SK-N-SH (cell line): ENCODE measurements at places on chromosomes 1 and 21. TPM values are rescaled to one million over a fixed set of nuclear protein-coding genes. Genes with fewer than 3 reads are reported as not detected.

- peak; percentile 23 for DNase-seq
These were observed 27.6 kb downstream of the CD244 start for GRCh38 chr1:160834945-160835565.

GRCh38 chr1:226054519-226055327, 7.8 kb upstream of the H3-3A start:
- no peak for DNase-seq

DNA sequence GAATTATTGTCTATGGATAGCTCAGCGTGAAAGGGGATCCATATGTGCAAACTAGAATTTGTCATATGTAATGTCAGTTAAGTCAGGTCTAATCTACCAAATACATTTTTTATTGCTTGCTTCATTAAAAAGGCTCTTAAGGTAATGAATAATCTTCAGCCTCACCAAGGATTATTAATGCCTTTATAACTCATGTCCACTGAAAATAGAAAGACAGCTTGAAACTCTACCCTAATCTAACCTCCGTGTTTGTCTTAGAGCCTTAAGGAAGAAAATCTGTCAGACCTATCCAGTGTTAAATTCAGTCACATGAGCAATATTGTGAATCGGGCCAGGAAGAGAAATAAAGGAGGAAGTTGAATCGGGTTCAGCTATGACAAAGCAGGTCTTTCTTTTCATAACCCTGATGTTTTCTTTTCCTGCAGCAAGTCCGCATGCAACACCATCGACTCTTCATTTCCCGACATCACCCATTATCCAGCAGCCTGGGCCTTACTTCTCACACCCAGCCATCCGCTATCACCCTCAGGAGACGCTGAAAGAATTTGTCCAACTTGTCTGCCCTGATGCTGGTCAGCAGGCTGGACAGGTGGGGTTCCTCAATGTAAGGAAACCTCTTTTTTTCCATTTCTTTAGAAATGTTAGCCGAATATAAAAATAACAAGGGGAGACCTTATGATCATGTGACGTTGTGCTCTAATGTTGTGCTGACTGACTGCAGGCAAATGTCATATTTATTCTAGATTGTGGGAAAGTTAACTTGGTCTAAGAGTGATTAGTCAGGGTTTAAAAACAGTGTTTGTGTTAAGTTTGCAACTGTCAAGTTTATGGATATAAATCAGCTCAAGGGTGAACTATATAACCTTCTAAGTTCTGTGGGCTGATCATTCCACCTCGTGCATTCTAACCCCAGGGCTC, 321.0 kb downstream of the TM2D1 start:
- DNase-seq, result no peak

GRCh38 chr21:43734131-43734927, 15.4 kb downstream of the PDXK start:
- DNase-seq, result no peak

DNA sequence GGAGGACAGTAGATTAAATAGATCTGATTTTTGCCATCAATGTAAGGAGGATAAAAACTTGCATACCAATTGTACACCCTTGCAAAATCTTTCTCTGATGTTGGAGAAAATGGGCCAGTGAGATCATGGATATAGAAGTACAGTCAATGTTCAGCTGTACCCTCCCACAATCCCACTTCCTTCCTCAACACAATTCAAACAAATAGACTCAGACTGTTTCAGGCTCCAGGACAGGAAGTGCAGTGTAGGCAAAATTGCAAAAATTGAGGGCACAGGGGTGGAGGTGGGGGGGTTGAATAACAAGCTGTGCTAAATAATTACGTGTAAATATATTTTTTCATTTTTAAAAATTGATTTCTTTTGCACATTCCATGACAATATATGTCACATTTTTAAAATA, 3.9 kb upstream of the IFI44 start:
- DNase-seq, result no peak

DNA sequence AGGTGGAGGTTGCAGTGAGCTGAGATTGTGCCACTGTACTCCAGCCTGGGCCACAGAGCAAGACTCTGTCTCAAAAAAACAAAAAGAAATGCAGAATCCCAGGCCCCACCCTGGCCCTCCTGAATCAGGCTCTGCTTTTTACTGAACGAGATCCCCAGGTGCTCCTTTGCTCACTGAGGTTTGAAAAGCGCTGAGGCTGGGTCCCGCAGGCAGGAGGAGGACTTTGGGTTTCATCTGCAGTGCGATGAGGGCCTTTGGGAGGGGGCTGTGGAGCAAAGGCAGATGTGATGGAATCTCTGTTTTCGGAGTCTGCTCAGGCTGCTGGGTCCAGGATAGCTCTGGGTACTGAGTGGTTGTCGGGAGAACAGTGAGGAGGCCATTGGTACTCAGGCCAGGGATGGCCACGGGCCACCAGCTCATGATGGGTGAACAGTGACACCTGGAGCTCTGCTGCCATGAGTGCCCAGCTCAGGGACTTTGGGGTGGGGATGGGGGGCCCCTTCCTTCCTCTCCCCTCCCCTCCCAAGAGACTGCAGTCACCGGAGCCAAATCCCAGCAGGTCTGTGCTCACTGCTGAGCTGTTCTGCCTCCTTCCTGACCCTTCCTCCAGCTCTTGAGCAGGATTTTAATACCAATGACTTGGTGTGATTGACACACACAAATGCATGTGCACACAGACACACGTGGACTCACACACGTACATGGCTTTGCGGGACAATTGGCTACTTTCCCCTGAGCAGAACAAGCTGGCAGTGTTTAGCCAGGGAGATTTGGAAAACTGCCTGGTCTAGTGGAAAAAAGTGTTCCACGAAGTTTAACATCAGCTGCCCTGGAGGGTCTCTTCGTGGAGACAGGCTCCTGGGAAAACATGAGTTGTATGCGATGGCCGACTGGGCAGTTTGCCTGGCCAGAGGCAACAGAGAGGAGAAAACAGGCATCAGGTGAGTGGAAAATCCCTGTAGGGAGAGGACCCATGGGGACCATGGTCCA, 3.6 kb upstream of the DHRS3 start:
- no peak for DNase-seq

DNA sequence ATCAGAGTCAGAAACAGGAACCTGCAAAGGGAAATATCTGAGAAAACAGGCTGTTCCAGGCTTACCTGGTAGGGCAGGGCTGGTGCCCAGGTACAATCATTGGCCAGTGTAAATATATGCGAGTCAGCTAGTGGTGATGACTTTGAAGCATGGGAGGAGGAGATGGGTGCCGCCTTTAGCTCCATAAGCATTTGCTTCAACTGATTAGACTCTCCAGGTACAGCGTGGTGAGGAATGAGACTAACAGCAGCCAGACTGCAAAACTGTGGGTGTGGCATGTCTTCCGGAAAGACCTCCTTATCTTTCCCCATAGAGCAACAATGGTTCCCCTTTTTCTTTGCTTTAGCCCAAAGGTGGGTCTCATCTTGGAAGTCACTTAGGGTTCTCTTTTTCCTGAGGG, 137.2 kb downstream of the LRIG2 start:
- no peak for DNase-seq

- DNase-seq, result no peak
These were observed 5.7 kb downstream of the HLCS start for GRCh38 chr21:36960676-36961284.

- DNase-seq, result no peak
These were observed 72.5 kb downstream of the FOXD2 start for GRCh38 chr1:47510282-47510811.

- no peak for DNase-seq
These were observed 20.6 kb downstream of the XKR8 start for GRCh38 chr1:27980216-27980845.

DNA sequence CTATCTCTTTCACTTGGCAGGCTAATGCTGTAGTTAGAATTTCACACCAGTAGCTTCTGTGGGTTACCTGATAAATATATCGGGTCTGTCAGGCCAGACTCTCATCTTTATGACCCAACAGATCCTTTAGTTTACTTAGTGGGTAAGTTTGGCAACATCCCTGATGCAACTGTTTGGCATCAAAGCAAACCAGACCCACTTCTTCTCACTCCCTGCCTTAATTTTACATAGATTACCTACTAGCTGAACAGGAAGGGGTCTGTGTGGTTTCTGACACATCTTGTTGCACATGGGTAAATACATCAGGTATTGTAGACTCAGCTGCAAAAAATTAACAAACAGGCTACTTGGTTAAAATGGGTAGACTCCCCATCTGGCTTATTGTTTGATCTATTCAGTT, 3.2 kb upstream of the GUK1 start:
- no peak for DNase-seq

- no peak for DNase-seq
These were observed 4.4 kb upstream of the PRRX1 start for GRCh38 chr1:170659399-170660035.

- DNase-seq, result no peak
These were observed 383.4 kb downstream of the SEC16B start for GRCh38 chr1:177586429-177586828.

GRCh38 chr1:83959824-83960498, 39.0 kb downstream of the TTLL7 start:
- no peak for DNase-seq

DNA sequence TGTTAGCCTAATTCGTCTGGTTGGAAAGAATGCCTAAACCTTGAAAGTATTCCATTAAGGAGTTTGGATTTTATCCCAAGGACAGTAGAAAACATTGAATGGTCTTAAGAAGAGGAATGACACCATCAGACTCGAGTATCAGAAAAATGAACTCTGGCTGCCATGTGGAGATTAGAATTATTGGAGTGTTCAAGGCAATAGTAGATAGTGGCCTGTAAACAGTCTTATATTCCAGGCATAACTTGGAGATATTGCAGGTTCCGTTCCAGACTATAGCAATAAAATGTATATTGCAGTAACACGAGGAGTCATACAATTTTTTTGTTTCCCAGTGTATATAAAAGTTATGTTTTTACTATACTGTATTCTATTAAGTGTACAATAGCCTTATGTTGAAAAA, 130.9 kb downstream of the GDAP2 start:
- no peak for DNase-seq

GRCh38 chr1:26126321-26127084, 14.9 kb downstream of the PDIK1L start:
- no peak for DNase-seq

GRCh38 chr1:27596261-27596660, 7.7 kb downstream of the AHDC1 start:
- DNase-seq, result no peak

GRCh38 chr1:15957221-15958095, 18.4 kb downstream of the ZBTB17 start:
- DNase-seq, result peak; percentile 26

- no peak for DNase-seq
These were observed 62.2 kb downstream of the PSMG1 start for GRCh38 chr21:39120876-39121599.

DNA sequence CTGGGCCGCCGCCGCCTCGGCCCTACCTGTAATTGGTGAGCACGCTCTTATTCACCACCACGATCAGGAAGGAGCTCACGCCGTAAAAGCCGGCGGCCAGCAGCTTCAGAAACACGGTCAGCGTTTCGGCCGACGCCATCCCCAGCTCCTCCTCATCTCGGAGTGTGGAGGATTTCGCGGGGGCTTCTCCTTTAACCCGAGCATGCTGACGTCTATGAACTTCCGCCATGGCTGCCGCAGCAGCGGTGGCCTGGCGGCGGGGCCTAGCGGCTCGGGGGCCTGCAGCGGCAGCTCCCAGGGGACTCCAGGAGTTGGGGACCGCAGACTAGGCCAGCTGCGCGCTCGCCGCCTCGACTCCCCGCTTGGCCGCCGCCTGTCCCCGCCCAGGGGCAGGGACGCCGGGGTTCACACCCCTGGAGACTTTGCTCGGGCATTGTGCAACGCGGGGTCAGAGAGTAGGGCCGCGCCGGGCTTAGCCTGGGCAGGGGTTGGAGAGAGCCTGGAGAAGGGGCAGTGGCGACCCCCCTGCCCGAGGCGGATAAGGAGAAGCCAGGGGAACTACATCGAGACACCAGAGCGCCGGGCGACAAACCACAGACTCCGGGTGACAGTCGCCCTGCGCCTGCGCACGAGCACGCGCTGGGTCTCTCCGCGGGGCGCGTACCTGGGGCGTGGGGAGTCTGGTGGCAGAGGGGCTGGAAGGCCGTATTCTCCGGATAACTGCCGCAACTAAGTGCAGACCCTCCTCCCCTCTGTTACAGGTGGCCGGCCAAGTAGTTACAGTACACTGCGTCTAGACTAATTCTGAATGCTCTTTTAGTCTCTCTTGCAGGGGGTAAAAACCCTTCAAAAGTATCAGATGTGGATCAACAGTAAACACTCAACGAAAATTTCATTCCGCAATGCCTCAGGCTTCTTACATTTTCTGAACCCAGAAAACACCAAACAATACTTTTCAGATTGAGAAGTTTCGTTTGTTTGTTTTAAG, at the start of gene SLC35D1:
SLC35D1 (minus strand) TSS at position 364 of the 988 bp plus-strand sequence; CDS start at position 229, 135 bp downstream.
- DNase-seq, result peak; percentile 95

DNA sequence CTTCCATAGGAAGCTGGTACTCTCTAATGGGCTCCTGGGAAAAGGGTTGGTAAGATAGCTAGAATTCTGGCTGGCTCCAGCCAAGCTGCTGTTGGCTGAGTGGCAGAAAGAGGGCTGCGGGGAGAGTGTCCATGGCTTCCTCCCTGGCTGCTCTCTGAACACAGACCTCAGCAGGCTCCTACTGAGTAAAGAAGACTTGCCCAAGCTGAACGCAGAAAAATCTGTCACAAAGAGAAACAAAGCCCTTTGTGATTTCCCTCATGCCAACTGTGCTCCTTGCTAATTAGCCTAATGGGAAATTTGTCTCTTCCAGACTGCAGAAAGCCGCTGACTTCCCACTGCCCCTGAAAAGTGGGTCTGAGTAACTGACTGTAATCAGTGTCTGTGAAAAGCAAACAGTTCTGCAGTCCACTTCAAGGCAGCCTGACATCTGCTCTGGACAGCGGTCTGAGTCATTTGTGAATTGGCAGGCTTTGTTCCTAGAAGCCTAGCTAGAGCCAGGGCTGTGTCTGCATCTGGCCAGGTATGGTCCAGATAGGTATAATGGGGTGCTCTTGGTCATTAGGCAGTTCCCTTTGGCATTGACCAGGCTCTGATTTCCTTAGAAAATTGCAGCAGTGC, 282.8 kb downstream of the ZNF648 start:
- DNase-seq, result no peak

GRCh38 chr1:206703661-206704060, 19.0 kb downstream of the MAPKAPK2 start:
- no peak for DNase-seq

- DNase-seq, result no peak
These were observed 9.9 kb upstream of the NCF2 start for GRCh38 chr1:183600136-183600535.

GRCh38 chr1:229769006-229769405, 143.0 kb downstream of the URB2 start:
- no peak for DNase-seq

DNA sequence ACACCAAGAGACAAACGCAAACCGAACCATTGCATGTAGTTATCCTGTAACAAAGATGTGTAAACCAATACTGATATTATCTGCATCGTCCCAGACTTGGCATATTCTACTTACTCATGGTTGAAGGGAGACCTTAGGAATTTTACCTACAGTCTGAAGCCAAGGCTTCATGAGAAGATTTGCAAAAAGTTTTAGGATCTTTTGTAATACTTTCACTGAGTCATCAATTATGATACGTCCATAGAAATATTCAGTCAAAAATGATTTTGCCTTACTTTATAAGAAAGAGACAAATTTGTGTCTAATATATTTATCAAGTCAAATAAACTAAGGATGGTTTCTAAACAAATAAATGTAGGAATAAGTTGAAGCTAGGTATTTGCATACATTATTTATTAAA, 1176.1 kb upstream of the ADGRL2 start:
- no peak for DNase-seq

GRCh38 chr1:186214791-186215190, 160.3 kb downstream of the TPR start:
- DNase-seq, result no peak

UTS2 gene
- polyA plus RNA-seq, result 0.13 TPM in 1 of 2 replicates, not detected in the other

HHIPL2 gene
- 0.21 and 0.29 TPM in 2 replicates for polyA plus RNA-seq

SYT14 gene
- polyA plus RNA-seq, result 1.2 and 1.8 TPM in 2 replicates

ADGRB2 gene
- polyA plus RNA-seq, result 10.6 and 13.0 TPM in 2 replicates

SCYL3 gene
- 5.9 and 7.7 TPM in 2 replicates for polyA plus RNA-seq

HPCA gene
- polyA plus RNA-seq, result not detected in 2 replicates

HRNR gene
- not detected in 2 replicates for polyA plus RNA-seq

SUSD4 gene
- 0.21 and 0.31 TPM in 2 replicates for polyA plus RNA-seq
